ENCODE measurements at places on chromosomes 16 and 17. TPM values are rescaled to one million over a fixed set of nuclear protein-coding genes. Genes with fewer than 3 reads are reported as not detected.

Gene RHOT2
- total RNA-seq, result 58.7 TPM

Gene TK2
- 8.5 TPM for total RNA-seq

Gene KCTD2
- total RNA-seq, result 13.2 TPM

Gene CORO6
- total RNA-seq, result 1.4 TPM

Gene VMO1
- total RNA-seq, result 2.3 TPM

Gene GTF3C1
- 103 TPM for total RNA-seq
